ENCODE measurements at places on chromosomes 3 and 15.

DNA sequence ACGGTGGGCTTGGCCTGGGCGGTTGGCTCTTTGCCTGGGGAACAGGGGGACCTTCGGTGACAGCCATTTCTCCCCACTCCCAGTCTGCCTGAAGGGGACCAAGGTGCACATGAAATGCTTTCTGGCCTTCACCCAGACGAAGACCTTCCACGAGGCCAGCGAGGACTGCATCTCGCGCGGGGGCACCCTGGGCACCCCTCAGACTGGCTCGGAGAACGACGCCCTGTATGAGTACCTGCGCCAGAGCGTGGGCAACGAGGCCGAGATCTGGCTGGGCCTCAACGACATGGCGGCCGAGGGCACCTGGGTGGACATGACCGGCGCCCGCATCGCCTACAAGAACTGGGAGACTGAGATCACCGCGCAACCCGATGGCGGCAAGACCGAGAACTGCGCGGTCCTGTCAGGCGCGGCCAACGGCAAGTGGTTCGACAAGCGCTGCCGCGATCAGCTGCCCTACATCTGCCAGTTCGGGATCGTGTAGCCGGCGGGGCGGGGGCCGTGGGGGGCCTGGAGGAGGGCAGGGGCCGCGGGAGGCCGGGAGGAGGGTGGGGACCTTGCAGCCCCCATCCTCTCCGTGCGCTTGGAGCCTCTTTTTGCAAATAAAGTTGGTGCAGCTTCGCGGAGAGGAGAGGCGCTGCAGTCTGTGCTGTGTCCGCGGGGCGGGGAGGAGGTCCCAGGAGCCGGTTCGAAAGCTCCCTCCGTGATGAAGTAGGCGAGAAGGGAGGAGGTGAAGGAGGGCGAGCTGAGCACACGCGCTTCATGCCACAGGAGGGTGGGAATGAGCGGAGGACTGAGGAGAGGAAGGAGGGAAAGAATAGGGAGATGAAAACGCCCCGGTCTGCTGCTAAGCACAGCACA, 9.6 kb downstream of the CLEC3B start:
- no peak for DNase-seq

- no peak for DNase-seq
These were observed 126.2 kb upstream of the PTX3 start for GRCh38 chr3:157310329-157311052.

DNA sequence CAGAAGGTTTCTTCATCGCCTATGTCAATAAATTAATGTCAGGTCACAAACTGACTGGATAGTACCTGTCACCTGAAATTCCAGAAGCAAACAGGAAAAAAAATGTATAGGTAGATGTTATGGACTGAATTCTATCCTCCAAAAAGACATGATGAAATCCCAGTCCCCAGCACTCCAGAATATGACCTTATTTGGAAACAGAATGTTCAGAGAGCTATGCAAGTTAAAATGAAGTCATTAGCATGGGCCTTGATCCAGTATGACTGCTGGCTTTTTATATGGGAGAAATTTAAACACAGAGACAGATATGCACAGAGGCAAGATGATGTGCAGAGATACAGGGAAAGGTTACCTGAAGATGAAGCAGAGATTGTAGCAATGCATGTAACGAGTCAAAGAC, 953.4 kb downstream of the ZPLD1 start:
- peak; percentile 28 for DNase-seq

DNA sequence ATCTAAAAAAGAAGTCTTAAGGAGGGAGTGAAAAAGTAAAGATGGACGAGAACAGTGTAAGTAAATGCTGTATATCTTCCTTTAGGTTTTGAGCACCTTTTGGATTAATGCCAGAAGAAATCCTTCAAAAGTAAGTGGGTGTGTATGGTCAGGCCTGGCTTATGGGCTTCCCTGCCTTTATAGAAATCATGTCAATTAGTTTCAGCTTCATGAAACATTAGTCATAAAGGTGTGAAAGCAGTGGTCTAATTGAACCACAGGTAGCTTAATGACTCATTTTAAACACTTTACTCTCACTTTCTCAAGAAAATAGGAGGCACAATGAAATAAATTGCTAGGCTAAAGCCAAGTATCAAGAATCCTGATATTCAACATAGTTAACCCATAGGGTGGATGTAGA, 467.4 kb upstream of the DPPA4 start:
- DNase-seq: no peak

DNA sequence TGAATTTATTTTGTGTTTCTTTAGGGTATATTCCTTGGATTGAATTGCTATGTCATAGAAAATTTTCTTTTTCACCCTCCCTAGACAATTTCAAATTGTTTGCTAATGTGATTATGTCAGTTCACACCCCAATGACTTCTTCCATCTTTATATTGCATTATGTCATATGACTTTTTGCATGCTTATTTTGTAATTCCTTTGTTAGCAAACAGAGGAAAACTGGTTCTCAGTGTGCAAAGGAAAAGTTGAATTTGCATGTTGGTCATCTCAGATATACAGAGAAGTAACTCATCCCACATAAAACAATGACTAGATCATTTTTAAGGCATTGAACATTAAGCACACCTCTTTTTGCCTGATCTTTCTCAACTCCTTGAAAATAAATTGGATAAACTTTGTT, 3.3 kb upstream of the RNF13 start:
- DNase-seq: no peak

GRCh38 chr3:73419179-73419803, 205.4 kb downstream of the PDZRN3 start:
- DNase-seq: no peak

DNA sequence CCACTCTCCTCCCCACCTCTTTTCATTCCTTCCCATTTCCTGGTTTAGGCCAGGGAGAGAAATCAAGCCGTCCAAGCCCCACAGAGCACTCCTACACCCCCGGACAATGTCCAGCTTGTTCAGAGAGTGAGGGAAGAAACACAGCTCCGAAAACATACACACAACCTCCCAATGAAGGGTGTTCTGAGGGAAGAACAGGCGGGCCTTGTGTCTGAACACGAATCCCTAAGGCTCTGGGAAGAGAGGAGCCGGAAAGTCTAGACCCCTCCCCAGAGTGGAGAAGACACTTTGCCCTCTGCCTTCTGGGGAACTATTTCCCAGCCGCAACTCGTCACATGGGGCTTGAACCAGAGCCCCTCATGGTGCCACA, 30.5 kb downstream of the ACAN start:
- no peak for DNase-seq

DNA sequence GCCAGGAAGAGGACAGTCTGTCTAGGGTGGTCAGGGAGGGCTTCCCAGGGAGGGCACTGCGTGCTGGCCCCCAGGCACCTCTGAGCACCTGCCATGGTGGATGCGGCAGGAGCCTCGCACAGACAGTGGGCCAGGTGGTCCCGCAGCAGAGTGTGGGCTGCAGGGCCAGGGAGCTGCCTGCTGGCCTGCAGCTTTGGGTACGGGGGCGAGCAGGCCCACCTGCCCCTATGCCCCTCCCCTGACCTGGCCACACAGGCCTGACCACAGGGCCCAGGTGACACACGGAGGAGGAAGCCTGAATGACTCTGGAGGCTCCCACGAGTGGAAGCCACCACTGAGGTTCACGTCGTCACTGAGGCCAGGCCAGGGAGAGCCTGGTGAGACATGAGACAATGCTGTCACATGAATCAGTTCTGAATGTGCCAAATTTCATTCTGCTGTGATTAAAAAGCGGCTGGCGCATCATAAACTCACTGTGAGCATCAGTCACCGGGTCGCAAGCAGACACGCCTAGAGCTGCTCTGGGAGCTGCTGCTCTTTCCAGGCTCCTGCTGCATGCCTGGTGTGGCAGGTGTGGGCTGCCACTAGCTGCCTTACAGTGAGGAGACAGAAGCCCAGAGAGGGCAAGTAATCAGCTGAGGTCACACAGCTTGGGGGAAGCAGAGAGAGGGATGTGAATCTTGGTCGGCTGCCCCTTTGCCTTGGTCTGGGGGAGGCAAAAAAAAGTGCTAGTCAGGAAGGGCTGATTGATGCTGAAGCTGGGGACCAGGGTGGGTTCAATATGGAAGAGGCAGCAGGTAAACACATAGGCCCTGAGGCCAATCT, 39.5 kb upstream of the IQSEC1 start:
- no peak for DNase-seq

DNA sequence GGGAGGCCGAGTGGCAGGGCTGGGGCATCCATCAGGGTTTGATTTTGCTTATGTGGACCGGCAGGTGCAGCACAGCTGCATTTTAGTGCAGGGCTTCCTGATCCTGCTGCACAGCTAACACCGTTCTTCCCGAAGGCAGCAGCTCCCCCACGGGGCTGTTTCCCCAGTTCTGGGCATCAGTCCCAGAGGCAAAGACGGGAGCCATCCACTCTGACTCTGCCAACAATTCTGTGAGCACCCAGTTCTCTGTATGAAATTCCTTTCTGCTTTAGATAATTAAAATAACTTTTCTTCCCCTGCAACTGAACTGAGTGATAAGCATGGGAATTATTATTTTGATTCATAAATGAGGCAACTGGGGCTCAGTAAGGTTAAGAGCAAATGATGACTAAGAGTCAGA, 262.9 kb upstream of the ATP10A start:
- no peak for DNase-seq

GRCh38 chr3:32818970-32819511, 1.2 kb downstream of the TRIM71 start:
- no peak for DNase-seq

GRCh38 chr15:69606144-69606543, 153.5 kb downstream of the RPLP1 start:
- DNase-seq: no peak

DNA sequence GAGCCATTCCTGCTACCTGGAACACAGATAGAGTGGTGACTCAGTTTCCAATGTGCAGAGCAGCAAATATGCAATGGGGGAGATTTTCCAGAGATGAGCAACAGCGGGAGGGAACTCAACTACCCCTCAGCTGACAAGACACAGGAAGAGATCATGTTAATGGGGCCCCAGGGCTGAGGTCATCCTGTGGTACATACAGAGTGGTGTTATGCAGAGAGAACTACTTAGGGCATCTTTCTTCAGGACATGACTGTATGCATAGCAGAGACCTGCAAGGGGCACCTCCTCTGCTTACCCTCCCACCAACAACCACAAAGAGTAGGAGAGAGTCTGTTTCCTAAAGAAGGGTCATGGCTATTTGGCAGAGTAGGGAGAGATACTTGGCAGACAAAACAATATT, 6.8 kb upstream of the TBC1D5 start:
- no peak for DNase-seq

DNA sequence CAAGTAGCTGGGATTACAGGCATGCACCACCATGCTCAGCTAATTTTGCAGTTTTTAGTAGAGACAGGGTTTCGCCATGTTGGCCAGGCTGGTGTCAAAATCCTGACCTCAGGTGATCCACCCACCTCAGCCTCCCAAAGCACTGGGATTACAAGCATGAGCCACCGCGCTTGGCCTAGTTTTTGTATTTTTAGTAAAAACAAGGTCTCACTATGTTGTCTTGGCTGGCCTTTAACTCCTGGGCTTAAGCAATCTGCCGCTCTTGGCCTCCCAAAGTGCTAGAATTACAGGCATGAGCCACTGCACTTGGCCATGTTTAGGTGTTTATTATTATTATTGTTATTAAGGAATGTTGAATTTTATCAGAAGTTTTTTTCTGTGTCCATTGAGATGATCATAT, 14.7 kb downstream of the IL16 start:
- DNase-seq: no peak

DNA sequence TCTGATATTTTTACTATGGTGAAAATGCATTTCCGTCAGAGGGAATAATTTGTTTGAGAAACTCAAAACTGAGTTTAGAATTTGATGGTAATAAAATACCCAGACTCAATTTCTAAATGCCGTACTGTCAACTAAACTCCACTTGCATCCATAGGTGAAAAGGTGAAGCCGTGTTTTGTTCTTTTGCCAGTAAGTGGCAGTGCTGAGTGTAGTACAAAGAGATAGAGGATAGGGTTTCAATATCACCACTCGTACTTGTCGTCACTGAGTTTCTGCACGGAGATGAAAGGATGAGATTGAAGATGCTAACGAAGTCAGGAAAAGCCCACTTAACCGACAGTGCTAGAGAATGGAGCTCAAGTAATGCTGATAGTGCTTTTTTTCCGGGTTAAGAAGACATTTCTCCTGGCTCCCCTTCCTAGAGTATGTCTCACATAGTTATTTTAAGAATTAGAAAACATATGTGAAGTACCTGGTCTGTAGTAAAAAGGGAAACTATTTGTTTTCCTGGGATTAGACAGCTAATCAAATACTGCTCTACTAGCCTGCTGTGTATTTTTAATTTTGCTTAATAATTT, 345.1 kb downstream of the IL5RA start:
- no peak for DNase-seq

GRCh38 chr3:137222736-137223225, 265.0 kb downstream of the IL20RB start:
- no peak for DNase-seq

GRCh38 chr3:50807266-50807665, 132.5 kb downstream of the DOCK3 start:
- DNase-seq: no peak

DNA sequence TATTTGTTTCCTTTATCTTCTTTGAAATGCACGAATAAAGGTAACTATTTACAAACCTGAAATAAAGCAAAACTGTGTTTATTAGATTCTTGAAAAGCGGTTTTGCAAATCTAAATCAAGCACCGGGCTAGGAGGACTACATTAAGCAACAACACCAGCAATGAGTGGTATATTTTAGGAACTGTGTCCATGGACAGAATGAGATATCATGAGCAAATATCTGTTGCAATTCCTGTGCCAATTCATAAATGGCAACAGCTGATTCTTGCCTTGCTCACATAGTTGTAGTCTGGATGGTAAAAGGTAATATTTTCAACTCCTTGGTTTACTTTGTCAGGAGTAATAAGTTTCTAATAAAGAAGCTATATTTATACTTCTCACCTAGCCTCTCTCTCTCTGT, 403.3 kb downstream of the LPP start:
- DNase-seq: no peak

GRCh38 chr3:127585813-127586413, 4.6 kb downstream of the TPRA1 start:
- DNase-seq: no peak

DNA sequence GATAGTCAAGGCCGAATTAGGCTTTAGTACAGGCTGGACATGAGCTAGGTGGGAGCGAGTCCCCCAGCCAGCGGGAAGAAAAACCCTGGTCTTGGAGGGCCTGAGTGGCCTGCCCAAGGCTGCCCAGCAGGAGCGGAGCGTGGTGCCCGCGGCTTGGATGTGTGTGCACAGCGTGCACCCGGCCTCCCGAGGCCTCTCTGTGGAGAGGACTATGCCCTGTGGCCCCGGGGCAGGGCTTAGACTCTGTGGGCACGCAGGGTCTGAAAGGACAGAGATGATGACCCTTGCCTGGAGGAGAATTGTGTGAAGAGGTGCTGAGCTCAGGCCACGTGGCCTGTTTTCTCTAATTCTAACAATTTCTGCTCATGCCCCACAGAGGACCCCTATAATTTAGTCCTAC, 124.6 kb upstream of the IQSEC1 start:
- no peak for DNase-seq

GRCh38 chr3:8767667-8768363, 1.6 kb downstream of the OXTR start:
- no peak for DNase-seq

- DNase-seq: no peak
These were observed 21.1 kb downstream of the NRROS start for GRCh38 chr3:196660381-196661166.

Data from astrocyte of the cerebellum (primary cell).